Dermis blood vessel endothelial cell (primary cell): ENCODE measurements at places on chromosomes 7 and 10. TPM values are rescaled to one million over a fixed set of nuclear protein-coding genes. Genes with fewer than 3 reads are reported as not detected.

ZPBP gene
- total RNA-seq = not detected in 2 replicates

SORBS1 gene
- 0.68 and 3.6 TPM in 2 replicates for total RNA-seq

CELF2 gene
- 10.2 and 18.5 TPM in 2 replicates for total RNA-seq

ZNF212 gene
- total RNA-seq = 3.7 and 4.6 TPM in 2 replicates

RARRES2 gene
- total RNA-seq = 0.65 and 1.9 TPM in 2 replicates

NDUFB2 gene
- 124 and 217 TPM in 2 replicates for total RNA-seq

PSMA2 gene
- 89.8 and 134 TPM in 2 replicates for total RNA-seq

ACSM6 gene
- total RNA-seq = not detected in 2 replicates

ITGA8 gene
- total RNA-seq = 0.23 and 0.34 TPM in 2 replicates
